Cardiac septum (tissue), 1 donor: ENCODE measurements at places on chromosomes 7 and 10.

GRCh38 chr10:90199093-90199492, 497.7 kb downstream of the KIF20B start:
- DNase-seq = no peak

GRCh38 chr7:30706908-30707307, 24.7 kb upstream of the CRHR2 start:
- DNase-seq = no peak

DNA sequence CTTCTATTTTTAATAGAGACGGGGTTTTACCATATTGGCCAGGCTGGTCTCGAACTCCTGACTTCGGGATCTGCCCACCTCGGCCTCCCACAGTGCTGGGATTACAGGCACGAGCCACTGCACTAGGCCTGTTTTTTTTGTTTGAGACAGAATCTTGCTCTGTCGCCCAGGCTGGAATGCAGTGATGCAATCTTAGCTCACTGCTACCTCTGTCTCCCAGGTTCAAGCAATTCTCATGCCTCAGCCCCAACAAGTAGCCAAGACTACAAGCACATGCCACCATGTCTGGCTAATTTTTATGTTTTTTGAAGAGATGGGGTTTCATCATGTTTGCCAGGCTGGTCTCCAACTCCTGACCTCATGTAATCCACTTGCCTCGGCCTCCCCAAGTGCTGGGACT, 73.7 kb downstream of the TYW1B start:
- no peak for DNase-seq

DNA sequence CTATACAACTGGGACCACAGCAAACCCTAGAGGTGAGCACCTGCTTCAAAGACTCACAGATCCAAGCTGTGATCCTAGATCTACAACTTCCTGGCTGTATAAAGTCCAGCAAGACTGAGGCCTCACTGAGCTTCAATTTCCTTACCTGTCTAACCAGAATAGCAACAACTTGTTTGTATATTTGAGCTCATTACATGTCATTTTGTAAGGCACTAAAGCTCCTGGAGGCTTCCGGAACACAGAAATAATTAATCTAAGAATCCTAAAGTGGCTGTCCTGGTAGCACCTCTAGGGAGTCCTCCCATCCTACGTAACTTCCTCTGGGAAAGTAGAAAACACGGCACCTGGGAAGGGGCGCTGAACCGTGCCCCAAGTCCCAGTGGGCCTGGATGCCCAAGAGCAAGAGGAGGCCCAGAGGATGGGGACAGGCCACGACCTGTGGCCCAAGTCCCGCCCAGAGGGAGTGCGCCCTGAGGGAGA, 39.4 kb downstream of the HK1 start:
- DNase-seq = no peak

GRCh38 chr7:155665079-155665956, 20.9 kb downstream of the RBM33 start:
- DNase-seq = no peak

GRCh38 chr10:118971876-118972275, 57.6 kb upstream of the NANOS1 start:
- peak; percentile 39 for DNase-seq

- DNase-seq = no peak
Observed at GRCh38 chr7:31101544-31101943, 49.4 kb downstream of the ADCYAP1R1 start.

DNA sequence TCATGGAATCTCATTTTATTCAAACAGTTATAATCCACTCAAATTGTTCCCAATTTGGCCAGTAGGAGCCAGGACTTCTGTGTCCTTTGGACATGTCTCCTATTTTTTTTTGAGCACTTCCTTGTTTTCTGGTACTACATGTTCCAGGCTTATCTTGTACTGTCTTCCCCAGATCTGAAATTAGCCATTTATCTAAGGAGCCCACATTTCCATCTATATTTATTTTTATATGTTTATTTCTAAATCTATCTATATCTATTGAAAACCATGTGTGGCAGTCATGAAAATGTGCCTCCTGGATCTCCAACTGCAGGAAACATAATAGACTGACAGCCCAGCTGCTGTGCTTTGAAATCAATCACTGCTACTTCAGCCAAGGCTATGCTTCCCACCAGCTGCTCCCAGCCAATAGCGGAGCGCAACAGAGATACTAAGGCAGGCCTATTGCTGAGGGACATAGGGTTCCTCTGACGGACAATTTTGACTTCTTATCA, 147.1 kb downstream of the LRRC4 start:
- no peak for DNase-seq

- DNase-seq = no peak
Observed at GRCh38 chr10:97032624-97033023, 153.1 kb downstream of the SLIT1 start.

DNA sequence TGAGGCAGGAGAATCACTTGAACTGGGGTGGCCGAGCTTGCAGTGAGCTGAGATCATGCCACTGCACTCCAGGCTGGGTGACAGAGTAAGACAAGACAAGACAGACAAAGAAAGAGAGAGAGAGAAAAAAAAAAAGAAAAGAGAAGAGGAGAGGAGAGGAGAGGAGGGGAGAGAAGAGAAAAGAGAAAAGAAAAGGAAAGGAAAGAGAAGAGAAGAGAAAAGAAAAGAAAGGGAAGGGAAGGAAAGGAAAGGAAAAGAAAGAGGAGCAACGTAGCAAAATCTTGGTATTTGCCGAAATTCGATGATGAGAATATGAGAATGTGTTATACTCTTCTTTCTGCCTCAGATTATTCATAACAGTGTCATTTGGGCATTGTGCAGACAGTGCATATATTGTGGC, 101.2 kb upstream of the PFKP start:
- DNase-seq = no peak

DNA sequence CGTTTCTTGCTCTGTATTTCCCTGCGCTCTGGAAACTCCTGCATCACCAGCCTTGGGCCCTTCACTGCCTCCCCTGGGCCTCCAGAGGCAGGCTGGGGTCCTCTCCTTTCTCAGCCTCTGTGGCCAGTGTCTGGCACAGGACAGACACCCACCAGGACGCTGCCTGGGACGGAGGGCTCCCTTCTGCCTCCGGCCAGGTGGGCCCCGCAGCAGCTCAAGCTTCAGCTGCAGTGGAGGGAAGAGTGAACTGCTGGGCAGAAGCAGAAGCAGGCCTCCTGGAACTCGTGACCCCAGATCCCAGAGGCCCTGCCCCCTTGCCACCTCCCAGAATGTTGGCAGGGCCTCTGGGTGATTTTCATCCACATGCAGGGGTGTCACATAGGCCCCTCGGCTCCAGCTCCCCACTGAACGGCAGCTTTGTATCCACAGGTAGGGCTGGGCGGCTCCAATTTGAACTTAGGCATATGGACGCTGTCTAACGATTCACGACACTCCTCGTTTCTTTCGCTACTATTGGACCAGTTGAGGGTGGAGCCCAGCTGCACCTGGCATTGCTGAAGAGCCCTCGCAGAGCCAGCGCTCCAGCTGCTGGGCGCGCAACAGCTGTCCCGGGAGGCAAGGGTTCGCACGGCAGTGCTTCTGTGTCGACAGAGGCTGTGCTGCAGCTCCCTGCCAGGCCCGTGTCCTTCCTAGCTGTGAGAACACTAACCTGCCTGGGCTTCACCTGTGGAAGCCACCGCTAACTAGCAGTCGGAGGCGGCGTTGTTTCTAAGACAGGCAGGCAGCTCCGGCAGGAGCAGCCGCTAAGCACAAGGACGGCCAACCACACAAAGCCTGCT, 18.4 kb upstream of the GPR146 start:
- no peak for DNase-seq

- no peak for DNase-seq
Observed at GRCh38 chr7:132755538-132756483, 179.5 kb upstream of the PLXNA4 start.

DNA sequence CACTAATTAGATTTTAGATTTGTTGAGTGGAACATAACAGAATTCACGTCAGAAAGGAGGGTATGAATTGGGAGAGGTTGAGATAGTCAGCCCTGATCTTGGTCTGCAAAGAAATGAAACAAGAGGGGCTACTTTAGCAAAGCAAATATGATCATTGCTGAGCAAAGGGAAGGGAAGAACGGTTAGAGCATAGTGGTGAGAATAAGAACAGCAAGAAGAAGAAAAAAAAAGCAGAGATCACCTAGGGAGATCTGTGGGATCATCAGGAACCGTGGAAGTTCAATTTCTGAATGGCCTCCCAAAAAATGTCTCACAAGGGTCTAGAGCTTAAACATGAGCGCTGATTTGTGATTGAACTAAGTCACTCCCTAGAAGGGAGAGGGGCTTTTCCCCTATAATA, 156.1 kb downstream of the DGKI start:
- DNase-seq = no peak

DNA sequence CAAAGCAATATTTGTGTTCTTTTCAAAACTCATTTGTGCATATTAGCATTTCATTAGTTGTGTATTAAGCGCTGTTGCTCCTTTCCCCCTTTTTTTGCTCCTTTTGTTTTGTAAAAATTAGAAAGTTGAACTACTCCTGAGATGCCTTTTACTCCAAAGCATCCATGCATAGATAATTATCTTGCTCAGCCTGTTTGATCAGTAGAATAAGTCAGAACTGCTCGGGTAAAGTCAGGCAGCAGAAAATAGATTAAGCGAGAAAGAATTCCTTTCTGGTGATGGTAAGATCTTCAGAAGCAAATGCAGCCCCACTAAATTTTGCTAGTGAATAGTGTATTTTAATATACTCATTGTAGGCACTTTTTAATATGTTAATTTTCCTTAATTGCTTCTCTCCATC, 227.1 kb downstream of the TEX36 start:
- DNase-seq = no peak

DNA sequence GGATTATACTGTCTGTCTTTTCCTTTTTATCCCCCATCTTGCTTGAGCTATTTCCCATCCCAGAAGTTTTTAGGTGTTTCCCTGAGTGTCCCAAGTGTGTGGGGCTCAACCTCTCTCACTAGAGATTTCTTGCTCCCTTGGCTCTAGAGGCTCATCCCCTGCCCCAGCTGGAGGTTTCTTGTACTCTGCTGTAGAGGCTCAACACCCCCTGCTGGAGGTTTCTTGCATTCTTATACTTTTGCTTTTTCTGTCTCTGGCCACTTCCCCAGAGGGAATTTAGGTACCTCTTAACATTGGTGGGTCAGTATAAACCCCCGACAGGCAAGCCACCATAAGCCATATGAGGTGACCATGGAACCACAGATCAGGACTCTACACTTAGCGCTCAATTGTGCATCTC, 114.2 kb upstream of the FAM3C start:
- no peak for DNase-seq

DNA sequence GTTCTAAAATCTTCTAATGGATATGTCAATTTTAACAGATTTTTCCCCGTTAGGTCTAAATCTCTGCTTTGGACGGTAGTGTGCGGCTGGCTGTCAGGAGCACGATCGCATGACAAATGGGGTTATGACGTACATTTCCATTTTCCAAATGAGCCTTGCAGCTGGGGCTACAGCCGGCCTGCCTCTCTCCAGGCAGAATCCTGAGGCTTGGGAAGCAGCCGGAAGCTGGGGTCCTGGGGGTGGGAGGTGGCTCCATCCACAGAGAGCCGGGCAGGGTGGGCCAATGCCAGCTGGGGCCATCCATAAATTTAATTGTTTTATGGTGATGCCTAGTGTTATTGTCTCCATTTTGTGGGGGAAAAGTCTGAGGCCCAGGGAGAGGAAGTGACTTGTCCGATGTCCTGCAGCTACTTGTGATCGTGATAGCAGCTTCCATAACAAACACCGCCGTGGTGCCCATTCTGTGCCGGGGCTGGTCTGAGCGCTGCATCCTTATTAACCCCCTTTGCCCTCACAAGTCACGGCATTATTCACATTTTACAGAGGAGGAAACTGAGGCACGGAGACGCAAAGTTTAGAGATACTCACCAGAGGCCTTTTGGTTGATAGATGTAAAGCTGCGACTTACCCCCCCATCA, 53.0 kb upstream of the EBF3 start:
- DNase-seq = no peak

DNA sequence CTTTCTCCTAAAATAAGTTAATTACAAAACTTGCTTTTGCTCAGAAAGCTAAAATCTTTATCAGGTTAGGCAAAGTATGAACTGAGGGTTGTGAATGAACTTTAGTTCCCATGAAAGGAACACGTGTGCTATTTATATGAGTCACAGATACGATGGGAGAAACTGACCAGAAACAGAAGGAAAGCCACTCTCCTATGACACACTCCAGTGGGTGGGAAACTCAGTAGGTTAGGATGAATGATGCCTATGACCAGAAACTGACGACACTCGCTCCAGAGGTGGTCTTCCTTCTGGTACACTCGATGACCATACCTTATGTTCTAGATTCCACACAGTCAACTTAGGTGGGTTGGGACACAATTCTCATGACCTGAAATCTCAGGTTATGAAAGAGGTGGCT, 215.7 kb upstream of the INHBA start:
- DNase-seq = no peak

DNA sequence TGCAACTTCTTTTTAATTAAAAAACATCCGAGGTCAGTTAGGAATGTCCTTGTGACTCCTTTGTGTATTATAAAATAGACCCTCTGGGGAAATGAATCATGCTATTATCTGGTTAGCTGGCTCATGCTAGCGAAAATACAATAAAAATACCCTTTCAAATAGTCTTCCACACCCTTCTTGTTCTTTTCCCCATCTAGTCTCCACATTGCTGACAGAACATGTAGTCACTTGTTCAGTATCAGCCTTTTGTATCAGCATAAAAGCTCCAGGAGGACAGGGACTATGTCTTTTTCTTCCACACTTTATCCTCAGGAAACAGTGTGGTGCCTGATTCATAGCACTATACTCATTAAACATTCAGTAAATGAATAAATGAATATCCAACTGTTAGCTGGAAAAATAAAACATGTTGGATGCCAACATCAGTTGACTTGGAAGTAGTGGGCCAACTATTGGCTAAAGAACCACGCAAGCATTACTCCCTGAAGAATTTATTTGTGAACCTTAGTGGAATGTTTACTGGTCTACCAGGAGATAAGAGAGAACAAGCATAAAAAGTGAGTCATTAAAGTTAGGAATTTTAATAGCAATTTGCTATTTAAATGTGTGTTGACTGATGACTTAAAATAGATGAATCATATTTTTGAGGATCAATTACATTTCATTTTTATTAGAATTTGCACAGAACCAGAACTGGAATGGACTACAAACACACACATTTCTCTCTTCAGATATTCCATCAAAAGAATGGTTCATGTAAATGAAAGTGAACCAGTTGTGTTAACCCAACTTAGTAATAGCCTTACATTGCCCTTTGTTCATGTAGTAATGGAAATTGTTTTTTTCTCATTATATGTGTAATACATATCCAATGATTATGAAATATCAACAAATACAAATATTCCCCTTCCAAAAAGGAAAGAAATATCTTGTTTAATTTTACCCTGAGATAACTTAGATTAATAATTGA, 129.6 kb downstream of the DKK1 start:
- no peak for DNase-seq
